Sigmoid colon (tissue), 7 donors: ENCODE measurements at places on chromosomes 7 and 10. TPM values are rescaled to one million over a fixed set of nuclear protein-coding genes. Genes with fewer than 3 reads are reported as not detected.

DNA sequence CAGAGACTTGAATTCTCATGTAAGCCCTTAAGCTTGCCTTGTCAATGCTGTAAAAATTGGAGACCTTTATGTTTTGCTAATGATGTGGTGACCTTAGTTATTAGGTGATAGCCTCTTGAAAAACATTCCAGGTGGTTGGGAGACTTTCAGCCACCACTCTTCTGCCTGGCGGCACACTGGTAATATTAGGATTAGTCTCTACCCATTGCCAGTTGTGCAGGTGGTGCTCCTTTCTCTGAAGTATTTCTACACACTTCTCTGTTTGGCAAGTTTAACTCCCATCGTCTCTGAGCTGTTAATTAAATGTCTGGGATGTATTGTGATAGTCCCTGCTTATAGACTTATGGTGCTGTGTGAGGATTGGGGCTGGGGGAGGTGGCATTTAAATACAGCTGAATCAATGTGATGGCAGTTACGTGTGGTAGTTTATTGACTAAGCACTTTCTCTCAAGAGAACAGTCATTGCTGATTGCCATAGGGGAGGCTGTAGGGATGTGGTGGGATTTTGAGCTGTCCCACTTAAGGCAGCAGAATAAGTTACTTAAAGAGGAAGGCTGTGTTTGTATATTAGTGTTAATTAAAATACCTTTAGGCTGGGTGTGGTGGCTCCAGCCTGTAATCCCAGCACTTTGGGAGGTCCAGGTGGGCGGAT is 61.7 kb downstream of the DAGLB start:
- DNase-seq: no peak

GRCh38 chr7:96224685-96225084 is 97.2 kb downstream of the SLC25A13 start:
- no peak for DNase-seq

DNA sequence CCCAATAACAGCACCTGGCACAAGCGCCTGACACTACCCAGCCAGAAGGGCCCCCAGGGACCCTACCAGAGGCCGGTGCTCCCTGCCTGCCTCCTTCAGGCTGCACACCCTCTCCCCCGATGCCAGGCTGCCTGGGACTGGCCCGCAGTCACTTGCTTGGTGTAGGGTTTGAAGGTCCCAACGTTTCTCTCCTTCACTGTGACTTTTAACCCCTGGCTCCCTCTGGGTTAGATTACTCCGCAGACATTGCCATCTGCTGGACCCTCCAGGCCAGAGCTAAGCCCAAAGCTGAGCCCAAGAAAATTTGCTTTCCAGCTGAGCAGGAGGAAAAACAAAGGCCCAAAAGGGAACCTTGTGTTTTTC is 6.9 kb downstream of the CDHR1 start:
- peak; percentile 18 for DNase-seq

DNA sequence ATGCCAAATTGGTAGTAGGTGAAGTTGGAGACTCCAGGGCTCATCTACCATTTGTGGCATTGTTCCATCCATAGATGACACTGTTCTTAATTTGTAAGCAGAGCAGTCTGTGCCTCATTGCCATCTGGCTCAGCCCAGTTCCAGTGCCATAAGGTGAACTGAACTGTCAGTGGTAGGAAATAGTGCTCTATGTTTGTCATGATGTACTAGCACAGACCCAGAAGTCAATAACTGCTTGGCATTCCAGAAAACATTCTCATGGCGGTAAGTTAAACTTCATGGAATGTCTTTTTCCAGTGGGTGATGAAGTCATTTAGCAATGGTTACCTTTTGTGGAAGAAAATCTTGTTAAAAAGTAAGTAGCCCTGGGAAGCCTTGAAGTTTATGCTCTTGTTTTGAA is 302.7 kb downstream of the SUGCT start:
- DNase-seq: no peak

- DNase-seq: no peak
Observed at GRCh38 chr7:90586091-90586490, 10.0 kb upstream of the CDK14 start.

DNA sequence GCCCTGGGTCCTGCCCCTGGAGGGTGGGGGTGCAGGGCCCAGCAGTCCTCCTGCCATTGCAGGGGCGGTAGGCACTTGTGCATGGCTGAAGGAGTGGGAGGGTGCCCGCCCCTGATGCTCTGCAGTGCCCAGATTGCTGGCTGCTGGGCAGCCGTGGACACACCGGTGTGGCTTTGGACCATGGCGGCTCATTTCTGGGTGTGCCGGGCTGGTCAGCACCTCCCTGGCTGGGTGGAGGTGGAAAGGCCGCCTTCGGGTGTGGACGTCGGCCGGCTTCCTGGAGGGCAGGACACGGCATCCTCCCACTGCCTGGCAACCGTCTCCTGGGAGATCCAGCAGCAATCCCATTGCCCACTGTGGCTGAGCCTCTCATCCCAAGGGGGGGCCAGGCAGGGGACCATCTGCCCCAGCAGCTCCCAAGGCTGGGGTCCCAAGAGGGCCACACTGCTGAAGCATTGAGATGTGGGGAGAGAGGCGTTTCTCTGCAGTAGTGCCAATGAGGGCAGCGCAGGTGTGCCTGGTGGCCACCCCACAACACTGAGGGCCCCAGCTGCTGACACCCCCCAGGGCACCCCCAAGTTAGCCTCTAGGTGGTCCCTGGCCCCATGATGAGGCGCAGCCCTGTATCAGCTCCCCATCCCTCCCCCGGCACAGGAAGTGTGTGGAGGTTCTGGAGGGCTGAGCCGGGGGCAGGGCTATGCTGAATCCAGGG is 12.9 kb downstream of the TTYH3 start:
- DNase-seq: peak; percentile 71

DNA sequence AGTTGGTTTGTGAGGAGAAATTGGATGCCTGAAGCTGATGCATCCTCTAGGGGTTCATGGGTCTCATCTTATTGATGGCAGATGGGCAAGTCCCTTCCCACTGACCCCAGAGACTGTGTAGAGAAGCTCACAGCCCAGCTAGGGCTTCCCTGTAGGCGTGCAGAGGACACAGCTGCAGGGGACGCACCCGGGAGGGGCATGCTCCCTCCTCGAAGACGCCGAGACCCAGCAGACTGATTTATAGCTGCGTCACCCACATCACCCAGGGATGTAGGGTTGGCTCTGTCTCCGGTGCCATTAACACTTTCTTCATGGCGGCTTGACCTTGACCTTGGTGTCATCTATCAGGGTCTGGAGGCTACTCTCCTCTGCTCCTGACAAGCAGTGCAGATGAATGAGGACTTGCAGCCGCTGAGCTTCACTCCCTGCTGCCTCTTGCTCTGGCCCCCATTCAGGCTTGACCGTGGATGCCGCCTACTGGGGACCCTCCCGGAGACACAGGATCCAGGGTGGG is 549.7 kb downstream of the TCERG1L start:
- DNase-seq: peak; percentile 38

DNA sequence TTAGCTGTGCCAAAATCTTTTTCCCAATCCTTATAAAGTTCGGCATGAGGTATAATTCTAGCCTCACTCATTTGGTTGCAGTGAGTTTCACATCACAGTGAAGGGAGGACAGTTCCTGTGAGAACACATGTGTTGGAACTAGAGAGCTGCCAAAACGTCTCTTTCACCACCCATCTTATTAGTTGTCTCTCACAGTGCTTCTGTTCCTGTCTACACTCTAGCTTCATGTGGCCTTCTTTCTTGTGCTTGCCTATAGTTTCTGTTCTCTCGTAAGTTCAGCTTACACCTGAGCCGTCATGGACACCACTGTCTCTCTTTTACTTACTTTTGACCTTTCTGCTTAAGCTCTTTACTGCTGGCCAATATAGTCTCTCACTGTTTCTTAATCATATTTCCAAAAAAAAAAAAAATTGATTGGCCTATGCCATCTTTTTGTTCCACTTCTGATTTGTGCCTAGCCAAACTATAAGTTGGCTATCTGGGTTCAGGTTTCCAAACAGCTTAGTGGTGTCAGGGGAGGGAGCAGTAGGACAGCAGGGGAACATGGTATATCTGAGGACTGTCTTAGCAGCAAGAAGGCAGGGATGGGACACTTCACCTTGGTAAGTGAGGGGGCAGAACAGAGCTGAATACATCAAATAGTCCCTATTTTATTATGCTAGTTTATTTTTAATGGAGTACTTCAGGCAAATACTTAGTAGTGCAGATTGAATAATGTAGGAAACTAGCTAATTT is 38.0 kb downstream of the ZNRF2 start:
- DNase-seq: no peak

- DNase-seq: no peak
Observed at GRCh38 chr7:33539198-33539597, 366.1 kb upstream of the BMPER start.

The HOXA7 gene
- 7.8 TPM for total RNA-seq

The CACNA2D1 gene
- total RNA-seq: 79.2 TPM

The EPDR1 gene
- 15.7 TPM for total RNA-seq

The HOXA1 gene
- 1.1 TPM for total RNA-seq

The PRPS1L1 gene
- total RNA-seq: not detected
